ENCODE measurements at places on chromosomes 2 and 18. TPM values are rescaled to one million over a fixed set of nuclear protein-coding genes. Genes with fewer than 3 reads are reported as not detected.

Gene KATNAL2
- total RNA-seq, result 2.2 TPM

Gene TEX44
- total RNA-seq, result not detected

Gene PID1
- total RNA-seq, result 48.6 TPM

Gene DLX1
- total RNA-seq, result 1.6 TPM

Gene UGT1A3
- total RNA-seq, result not detected

Gene TGFBRAP1
- 31.3 TPM for total RNA-seq

Gene STRN
- total RNA-seq, result 22.3 TPM

Gene DNAJC5G
- total RNA-seq, result not detected

Gene BUB1
- 27.0 TPM for total RNA-seq

Gene FTCDNL1
- 0.59 TPM for total RNA-seq

Gene OR6B3
- not detected for total RNA-seq

Gene CIB4
- total RNA-seq, result not detected

Gene MOB1A
- 76.4 TPM for total RNA-seq

Gene CTNNA2
- 0.07 TPM for total RNA-seq

Gene CLHC1
- total RNA-seq, result 9.3 TPM

Gene HOXD13
- total RNA-seq, result not detected

Gene CNDP2
- 68.5 TPM for total RNA-seq

Gene FBLN7
- 17.7 TPM for total RNA-seq

Gene NDC80
- 2.4 TPM for total RNA-seq

Gene C2orf78
- not detected for total RNA-seq

Gene ZNF514
- total RNA-seq, result 14.3 TPM

Gene ABCG8
- total RNA-seq, result not detected

Gene PROC
- 0.26 TPM for total RNA-seq

Gene SKOR2
- total RNA-seq, result not detected

Gene SLC8A1
- total RNA-seq, result 116 TPM

Gene ALPP
- total RNA-seq, result not detected

Gene TMSB10
- total RNA-seq, result 6,105 TPM

Gene EFR3B
- total RNA-seq, result 2.4 TPM

Gene IL1F10
- total RNA-seq, result not detected

Gene TDRD15
- total RNA-seq, result not detected

Gene IL37
- total RNA-seq, result not detected

Gene PIEZO2
- 5.3 TPM for total RNA-seq

Gene GDF7
- total RNA-seq, result 0.63 TPM

Gene STAT4
- 0.56 TPM for total RNA-seq

Gene LYPD6B
- total RNA-seq, result 0.10 TPM

Gene TNS1
- 297 TPM for total RNA-seq

Gene GKN2
- total RNA-seq, result not detected

Gene TUBA3E
- not detected for total RNA-seq

Gene AMER3
- not detected for total RNA-seq

Gene ZSWIM2
- total RNA-seq, result 0.10 TPM

Gene TRAPPC8
- 55.4 TPM for total RNA-seq

Gene DNAH6
- total RNA-seq, result 0.13 TPM

Gene LDLRAD4
- 1.8 TPM for total RNA-seq
